ENCODE measurements at places on chromosomes 5 and 9.
A peak's percentile ranks its signal among the peaks of the same experiment; 100 is the strongest.

DNA sequence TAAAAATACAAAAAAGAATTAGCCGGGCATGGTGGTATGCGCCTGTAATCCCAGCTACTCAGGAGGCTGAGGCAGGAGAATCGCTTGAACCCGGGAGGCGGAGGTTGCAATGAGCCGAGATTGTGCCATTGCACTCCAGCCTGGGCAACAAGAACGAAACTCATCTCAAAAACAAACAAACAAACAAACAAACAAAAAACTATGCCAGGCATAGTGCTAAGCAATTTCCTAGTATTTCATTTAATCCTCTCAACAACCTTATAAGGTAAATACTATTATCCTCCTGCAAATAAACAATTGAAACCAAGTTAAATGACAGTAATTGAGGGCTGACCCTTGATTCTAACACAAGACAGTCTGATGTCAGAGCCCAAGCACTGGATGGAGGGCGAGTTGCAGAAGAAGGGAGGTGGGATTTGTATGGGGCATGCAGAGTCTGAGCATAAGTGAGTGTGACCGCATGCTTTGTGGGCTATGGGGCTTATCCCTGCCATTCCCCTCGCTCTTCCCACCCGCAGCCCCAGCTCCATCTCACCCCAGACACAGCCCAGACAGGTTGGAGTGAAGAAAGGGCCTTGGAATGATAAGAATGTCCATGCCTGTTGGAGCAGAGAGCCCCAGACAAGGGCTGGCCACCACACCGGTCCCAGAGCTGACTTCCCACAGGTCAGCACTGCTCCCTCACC is 24.3 kb upstream of the RPS14 start:
- peak; percentile 83 for DNase-seq

DNA sequence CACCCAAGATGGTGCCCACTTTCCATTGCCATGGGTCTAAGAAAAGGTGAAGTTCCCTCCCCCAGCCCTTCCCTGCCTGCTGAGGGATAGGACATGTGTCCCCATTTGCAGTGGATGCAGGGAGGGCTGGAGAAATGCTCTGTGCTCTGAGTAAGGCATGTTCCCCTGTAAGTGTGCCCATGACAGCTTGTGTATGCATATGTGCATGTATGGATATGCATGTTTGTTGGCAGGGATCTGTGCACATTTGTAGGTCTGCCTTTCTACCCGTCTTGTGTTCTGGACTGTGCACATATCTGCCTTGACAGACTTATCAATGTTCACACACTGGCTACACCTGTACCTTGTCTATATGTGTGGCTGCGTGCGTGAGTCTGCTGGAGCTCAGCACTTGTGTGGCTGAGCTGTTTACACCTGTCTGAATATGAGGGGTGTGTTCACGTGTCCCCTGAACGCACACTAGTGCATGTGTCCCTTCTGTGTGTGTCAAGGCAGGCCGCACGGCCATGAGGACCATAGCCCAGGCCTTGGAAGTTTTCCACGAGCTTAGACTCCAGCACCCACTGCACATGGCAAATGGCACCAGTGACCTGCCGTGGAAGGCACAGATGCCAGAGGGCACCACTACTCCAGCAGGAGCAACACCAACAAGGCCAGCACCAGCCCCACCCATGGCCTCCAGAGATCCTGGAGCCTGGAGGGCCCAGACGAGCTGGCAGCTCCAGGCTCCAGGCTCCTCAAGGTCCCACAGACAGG is 27.4 kb upstream of the TTLL11 start:
- DNase-seq: no peak

GRCh38 chr5:36656556-36656955 is 50.1 kb downstream of the SLC1A3 start:
- DNase-seq: no peak

DNA sequence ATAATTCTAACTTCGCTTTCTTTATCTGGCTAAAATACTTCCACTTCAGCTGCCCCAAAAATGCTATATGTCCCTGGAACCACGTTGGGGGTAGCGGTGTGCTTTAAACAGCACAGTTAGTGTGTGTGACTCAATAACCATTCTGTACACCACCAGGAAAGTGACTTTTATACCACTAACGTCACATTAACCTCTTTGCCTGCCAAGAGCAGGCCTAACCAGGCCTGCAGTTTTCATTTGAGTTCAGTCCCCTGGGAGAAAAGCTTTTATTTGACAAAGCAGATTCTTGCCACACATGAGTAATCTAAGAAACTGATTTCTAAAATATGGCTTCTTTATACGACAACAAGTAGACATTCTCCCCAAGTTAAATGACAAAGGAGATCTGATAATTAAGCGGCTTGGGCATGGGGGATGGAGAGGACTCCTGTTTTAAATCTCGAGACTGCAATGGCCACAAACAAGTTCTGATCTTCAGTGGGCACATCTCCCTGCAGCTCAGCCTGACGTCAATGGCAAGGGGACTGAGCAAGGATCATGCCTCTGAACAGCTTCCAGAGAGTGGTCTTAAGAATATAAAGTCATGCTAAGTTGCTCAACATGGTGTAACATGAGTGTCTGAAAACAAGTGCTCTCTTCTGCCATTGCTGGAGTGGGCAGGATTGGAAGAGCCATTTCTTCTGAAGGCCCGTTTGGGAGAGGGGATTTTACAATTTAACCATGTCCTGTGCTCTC is 91.8 kb downstream of the GLIS3 start:
- DNase-seq: no peak

- no peak for DNase-seq
These were observed 98.9 kb downstream of the DAB2IP start for GRCh38 chr9:121750259-121750714.

- DNase-seq: no peak
These were observed 668.4 kb upstream of the FAM174A start for GRCh38 chr5:99866740-99867139.

- no peak for DNase-seq
These were observed 2177.9 kb upstream of the C9orf72 start for GRCh38 chr9:29751226-29751625.

- DNase-seq: peak; percentile 89
These were observed 559.5 kb upstream of the KLF4 start for GRCh38 chr9:108049026-108049607.

DNA sequence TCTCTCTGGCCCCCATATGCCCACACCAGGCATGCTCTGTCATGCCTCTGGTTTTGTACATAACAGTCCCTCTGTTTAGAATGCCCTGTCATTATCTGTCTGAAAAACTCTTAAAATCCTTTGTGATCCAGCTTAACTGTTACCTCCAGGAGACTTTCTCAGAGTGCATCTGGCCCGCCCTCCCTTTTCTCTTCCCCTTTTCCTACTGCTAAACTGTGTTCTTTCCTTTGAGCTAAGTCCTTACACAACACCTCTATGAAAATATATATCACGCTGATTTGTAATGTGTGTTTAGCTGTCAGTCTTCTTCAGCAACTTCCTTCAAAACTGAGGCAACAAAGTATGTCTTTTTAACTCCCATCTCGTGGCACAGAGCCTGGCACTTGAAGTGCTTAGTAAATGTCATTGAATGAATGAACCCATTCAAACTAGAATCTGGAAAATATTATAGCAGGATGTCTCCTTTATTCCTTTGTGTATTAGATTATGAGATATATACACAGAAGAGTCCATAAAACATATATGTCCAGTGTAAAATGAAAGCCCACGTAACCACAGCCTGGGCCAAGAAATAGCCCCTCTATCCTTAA is 166.2 kb upstream of the KLF9 start:
- DNase-seq: no peak

DNA sequence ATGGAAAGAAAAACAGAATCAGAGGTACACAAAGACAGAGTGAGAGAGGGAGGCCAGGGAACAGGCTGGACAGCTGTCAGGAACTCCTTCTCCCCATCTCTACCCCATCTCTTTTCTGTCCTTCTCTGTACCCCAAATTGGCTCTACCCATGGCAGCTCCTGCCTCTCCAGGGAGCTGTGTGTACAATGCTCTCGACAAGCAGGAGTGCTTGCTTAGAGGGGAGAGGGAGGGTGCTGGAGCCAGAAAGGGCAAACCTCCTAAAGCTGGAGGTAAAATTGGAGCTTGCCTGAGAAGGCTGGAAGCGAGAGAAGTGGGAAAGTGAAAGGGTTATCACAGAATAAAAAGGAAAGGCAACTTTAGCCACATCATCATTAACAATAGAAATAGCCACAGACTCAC is 6.4 kb downstream of the TPM2 start:
- DNase-seq: no peak

- DNase-seq: peak; percentile 49
These were observed 1.0 kb downstream of the IL7R start for GRCh38 chr5:35857606-35858205.

- DNase-seq: no peak
These were observed 122.1 kb upstream of the DAPK1 start for GRCh38 chr9:87375397-87376073.

DNA sequence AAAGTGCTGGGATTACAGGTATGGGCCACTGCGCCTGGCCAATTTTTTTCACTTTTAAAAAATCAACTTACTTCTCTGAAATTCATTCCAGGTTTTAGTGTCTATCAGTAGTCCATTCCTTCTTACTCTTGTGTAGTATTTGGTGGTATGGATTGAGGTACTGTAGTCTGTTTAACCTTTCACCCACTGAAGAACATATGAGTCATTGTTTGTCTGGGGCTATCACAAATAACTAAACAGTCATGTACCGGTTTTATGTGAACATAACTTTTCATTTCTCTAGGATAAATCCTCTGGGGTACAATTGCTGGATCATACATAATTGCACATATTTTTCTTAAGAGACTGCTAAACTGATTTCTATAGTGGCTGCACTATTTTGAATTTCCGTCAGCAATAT is 1188.0 kb upstream of the CDH9 start:
- no peak for DNase-seq

- DNase-seq: no peak
These were observed 55.3 kb downstream of the MAPKAP1 start for GRCh38 chr9:125651576-125652232.

DNA sequence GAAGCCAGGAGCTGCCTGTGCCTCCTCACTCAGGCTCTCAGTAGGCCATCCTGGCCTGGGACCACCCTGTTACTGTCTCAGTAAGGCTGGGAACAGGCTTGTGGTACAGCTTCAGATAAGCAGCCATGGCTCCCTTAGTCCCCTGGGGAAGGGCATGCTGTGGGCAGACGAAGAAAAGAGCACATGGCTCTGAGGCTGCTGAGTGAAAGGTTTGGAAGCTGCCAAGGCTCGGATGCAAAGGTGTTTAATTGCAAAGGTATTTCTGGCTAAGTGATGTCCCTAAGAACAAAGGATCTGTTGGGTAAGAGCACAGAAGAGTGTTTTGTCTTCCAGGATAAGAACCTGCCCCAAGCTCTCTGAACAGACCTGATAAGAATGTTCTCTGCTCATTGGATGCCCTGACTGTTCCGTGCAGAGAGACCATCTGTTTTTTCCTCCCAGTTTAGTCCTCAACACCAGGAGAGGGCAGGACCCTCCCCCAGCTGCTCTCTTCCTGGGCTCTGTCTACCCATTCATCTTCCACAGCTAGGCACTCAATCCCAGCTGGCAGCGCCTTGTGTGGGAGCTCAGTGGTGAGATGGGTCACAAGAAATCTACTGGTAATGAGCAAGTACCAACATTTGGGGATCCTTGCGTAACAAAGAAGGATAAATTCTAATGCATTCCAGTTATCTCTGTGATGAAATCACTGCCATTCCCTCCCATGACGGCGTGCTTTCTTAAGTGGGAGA is 17.7 kb downstream of the ANGPTL2 start:
- no peak for DNase-seq

- DNase-seq: no peak
These were observed 27.6 kb upstream of the PSD2 start for GRCh38 chr5:139767960-139768359.

DNA sequence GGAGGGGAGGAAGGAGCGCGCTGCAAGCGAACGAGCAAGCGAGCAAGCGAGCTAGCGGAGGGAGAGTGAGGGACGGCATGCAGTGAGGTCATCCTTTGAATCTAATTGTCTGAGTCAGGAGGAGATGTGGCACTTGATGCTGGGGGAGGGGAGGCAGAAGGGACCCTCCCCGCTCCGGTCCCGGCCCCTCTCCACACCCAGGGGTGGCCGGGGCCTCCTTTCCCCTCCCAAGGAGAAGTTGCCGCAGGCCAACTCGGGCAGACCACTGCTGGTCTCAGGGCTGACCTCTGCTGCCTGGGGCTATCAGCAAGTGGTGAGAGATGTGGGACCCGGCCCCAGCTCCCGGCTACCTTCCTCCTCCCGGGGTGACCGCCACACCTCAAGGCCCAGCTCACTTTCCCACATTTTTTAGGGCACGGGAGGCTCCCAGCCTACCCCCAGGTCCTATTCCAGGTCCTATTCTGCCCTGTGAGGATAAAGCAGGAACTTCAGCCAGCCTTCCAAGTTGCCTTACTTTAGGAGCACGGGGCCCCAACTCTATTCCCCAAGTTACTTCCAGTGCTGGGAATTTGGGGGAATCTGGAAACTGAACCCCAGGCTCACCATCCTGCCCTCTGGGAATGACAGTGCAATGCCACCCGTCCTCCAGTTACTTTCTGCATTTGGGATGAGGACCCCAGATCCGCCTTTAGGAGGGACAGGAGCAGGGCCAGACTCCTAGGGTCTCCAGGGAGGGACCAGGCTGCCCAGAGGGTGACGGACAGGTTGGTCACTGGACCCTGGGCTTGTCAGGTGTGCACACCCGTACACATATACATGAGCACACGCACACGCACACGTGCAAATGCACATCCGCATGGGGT is 11.1 kb downstream of the CNTFR start:
- no peak for DNase-seq

- no peak for DNase-seq
These were observed 13.1 kb upstream of the SLC12A7 start for GRCh38 chr5:1125030-1125357.

DNA sequence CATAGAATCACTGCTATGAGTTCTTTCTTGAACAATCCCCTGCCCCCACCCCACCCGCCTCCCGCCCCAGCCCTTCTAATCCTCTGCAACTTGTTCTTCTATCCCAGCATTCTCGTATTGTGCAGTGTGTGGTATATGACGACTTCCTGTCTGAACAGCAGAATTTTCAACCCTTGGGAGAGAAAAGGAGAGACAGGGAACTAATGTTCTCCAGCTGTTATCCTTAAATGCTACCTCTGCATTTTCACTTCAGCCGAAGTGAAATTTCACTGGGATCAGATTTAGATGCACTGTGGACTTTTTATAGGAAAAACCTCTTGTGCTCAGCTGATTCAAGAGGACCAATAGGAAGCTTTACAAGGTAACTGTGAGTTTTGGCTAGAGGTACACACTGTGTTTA is 2.2 kb downstream of the FBXL7 start:
- no peak for DNase-seq

GRCh38 chr5:12392246-12392645 is 488.0 kb upstream of the CTNND2 start:
- DNase-seq: peak; percentile 8

- no peak for DNase-seq
These were observed 228.5 kb downstream of the ESM1 start for GRCh38 chr5:54756796-54757402.

DNA sequence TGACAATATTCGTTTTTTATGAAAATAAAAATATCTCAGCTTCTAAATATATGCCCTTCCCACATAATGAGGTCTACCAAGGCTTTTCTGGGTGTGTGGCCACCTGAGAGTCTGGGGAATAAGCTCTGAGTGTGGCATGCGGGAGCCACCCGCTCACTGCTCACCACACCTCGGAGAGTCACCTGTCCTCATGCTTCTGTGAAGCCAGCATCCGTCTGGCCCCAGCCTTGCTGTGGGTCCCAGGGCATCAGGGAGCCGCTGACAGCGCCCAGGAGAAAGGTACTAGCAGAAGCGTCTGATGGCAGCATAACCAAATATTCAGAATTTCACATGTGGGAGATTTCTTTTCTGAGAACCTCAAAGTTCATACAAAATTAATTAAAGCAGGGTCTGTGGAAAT is 133.2 kb upstream of the IRX4 start:
- no peak for DNase-seq

Data from non-pigmented ciliary epithelial cell (primary cell).